ENCODE measurements at places on chromosomes 2 and 18.

- no peak for DNase-seq
These were observed 114.9 kb upstream of the RAB27B start for GRCh38 chr18:54713386-54713785.

- DNase-seq, result no peak
These were observed 337.6 kb downstream of the EIPR1 start for GRCh38 chr2:3040066-3040428.

DNA sequence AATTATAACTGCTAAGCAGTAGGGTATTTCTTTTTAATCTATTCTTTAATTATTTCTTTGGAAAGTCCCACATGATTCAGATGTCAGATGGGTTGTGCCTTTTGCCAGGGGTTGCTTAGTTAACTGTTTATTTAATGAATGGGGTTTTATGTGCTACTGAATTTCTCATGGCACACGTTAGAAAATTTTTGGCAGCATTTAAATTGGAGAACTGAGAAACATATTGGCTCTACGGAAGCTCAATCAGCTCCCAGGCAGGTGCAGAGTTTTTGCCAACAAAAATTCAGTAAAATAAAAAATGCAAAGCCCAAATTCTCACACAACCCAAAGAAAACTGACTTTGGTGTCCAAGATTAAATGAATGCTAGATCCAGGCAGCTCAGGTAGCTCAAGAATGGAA lies 467.2 kb downstream of the NRXN1 start:
- DNase-seq, result no peak

- DNase-seq, result no peak
These were observed 63.7 kb downstream of the TWIST2 start for GRCh38 chr2:238911376-238912227.

DNA sequence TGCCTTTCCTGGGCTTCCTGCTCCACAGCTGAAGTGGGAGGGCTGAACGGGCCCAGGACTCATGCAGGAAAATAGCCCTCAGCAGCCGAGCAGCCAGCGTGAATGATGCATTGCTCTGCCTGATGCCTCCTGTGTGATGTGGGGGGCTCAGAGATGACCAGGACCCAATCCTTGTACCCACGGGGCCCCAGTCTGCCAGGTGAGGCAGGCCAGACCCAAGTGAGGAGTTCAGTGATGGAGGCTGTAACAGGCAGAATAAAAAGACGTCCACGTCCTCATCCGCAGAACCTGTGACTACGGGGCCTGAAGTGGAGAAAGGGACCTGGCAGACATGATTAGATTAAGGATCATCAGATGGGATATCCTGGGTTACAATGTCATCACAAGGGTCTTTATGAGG lies 194.9 kb upstream of the HDAC4 start:
- no peak for DNase-seq

Data from stimulated activated CD8-positive, alpha-beta memory T cell treated with anti-CD3 and anti-CD28 coated beads, Interleukin-4, amount 100 ng/mL, for 1 hour (primary cell).